A172 (cell line): ENCODE measurements at places on chromosomes 6 and 20. TPM values are rescaled to one million over a fixed set of nuclear protein-coding genes. Genes with fewer than 3 reads are reported as not detected.

DNA sequence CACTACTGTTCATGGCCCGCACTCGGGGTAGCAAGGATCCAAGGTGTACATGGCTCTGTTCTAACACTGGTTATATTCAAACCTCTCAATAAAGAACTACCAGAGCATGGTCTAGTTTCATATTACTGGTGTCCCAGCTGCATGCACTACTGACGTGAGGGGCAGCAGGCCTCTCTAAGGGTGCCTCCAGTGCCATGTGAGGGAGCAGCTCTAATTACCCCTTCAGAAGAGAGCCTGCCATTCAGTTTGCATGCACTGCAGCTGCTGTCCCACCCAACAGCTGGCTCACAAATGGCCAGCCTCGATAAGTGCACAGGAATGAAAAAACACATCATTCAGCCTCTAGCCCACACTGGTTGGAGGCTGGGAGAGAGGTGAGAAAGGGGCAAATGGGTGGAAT lies 85.2 kb downstream of the SMLR1 start:
- DNase-seq = no peak

- no peak for DNase-seq
Observed at GRCh38 chr6:33848484-33848883, 44.7 kb upstream of the MLN start.

- peak; percentile 10 for DNase-seq
Observed at GRCh38 chr6:31737315-31737990, 1.1 kb upstream of the CLIC1 start.

DNA sequence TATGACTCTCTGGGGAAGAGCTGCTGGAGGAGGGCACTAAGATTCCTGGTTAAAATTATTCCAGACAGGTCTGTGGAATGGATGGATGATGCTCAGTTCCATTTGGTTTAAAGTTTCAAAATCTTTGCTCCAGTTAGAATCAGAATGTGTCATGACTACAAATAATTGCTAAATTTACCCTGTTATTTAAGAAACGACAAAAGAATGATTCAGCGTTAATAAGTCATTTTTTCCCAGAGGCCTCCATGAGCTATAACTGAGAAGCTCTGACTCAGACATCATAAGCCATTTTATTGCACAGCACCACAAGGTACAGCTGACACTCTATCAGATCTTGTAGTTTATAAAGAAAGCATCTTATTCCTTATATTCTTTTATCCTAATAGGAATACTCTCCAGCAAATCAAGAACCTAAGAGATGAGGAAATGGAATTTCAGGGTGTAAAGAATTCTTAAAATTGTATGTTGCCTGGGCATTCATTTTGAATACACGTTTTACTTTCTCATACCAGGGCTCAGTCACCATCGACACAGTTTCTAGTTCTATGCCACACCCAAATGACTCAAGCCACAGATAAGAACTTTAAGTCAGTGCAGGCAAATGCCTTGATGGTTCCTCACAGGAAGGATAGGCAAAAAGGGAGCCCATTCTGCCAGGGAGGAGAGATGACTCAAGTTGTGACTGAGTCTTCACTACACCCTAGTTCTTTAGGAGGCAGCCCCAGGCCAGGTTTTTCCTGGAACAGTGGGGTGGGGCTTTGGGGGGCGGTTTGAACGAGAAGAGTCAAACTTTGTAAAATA lies 636.0 kb downstream of the MMUT start:
- DNase-seq = peak; percentile 99

DNA sequence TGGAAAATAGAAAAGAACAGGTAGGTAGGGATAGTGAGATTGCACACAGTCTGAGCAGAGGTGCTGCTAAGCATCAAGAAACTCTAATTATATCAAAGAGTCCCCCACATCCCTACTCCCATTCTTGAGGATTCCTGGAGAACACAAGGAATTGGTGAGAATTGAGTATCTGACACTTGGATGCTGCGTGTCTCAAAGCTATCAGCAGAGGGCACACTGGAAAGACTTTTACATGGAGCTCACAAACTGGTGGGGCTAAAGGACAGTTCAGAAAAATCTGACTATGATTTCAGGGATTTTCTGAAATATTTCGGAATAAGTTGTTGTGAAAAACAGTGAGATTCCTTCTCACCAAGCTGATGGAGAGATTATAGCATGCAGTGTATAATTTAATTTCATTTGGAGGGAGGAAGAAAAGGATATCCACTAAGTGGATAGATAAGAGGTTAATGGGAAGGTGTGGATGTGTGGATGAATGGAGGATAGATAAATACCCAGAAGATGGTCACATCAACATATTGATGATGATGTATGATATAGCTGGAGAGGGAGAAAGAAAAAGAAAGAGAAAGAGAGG lies 215.4 kb upstream of the DEFB112 start:
- DNase-seq = peak; percentile 27

- DNase-seq = no peak
Observed at GRCh38 chr6:128499079-128499731, 21.2 kb downstream of the PTPRK start.

GRCh38 chr6:148934539-148934938 lies 187.7 kb downstream of the UST start:
- no peak for DNase-seq

GRCh38 chr6:46888578-46888977 lies 33.2 kb downstream of the ADGRF5 start:
- DNase-seq = no peak

DNA sequence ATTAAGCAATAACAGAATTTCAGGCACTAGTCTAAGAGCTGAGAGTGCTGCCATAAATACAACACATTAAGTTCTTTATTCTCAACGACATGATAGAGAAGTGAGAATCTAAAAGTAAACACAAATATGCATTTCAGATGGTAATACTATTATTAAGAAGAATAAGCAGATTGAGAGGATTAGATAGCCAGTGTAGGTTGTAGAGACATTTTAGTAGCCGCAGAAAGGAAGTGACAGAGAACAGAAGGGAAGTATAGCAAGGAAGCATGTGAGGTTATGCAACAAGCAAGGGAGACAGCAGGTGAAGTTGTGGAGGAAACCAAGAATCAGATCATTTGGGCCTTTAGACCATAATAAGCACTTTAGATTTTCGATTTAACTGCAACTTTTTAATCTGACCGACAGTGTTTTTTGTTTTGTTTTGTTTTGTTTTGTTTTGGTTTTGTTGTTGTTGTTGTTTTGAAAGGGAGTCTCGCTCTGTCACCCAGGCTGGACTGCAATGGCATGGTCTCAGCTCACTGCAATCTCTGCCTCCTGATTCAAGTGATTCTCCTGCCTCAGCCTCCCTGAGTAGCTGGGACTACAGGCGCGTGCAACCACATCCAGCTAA lies 737.0 kb upstream of the ADGRB3 start:
- no peak for DNase-seq

- DNase-seq = no peak
Observed at GRCh38 chr6:142816031-142816430, 128.9 kb downstream of the HIVEP2 start.

DNA sequence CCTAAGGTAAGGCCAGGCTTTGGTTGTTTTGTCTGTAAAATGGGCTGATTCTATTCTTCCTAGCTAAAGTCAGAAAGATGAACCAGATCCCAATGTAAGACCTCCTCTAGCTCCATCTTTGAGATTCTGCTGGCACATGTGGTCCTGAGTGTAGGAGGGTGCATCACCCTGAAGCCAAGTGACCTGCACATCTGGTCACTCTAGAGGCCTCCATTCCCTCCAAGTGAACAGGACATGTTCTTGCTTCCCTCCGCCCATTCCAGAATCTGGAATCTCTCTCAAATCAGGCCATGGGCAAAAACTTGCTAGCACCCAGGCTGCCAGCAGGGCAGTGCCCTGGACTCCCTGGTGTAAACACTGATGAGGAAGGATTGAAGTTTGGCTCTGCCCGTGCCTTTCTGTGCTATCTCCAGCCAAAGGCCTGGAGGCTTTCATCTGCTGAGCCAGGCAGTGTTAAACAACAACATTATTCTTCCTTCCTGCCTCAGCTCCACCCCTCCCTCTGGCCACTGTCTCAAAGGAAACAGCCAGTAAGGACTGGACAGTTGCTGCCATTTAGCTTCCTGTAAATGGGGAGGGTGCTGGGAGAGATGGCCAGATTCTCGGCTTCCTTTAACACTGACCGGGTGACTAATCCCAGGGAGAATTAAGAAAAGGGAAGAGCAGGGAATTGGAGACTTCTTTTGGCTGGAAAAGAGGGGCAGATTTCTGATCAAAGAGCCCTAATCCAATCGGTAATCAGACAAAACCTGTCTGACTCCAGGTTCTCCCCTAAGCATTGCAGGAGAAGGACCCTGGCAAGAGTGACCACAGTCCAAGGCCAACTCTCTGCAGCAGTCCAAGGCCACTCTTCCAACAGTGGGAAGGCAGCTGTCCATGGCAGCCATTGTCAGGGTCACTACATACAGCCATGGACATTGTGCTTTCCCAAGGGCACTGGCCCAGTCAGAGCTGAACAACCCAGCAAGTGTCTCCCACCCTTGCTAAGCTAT lies 19.5 kb upstream of the ADGRF1 start:
- peak; percentile 36 for DNase-seq

DNA sequence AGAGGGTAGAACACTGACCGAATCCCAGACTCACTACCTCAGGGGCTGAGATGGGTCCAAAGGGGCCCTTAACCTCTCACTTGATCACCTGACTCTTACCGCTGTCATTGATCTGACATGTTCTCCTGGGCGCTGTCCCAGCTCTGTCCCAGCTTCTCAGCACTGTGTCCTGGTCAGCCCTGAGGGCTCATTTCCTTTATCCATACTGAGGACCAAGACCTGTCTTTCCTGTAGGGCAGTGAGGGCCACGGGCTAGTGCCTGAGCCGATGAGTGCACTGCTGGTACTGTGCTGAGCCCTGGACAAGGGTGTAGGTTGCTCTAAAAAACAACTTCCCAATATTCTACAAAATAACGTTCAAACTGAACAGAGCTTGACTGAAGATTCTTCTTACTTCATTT lies 131.5 kb downstream of the MTHFD1L start:
- DNase-seq = no peak

GRCh38 chr20:24870881-24871280 lies 78.2 kb upstream of the CST7 start:
- DNase-seq = no peak

DNA sequence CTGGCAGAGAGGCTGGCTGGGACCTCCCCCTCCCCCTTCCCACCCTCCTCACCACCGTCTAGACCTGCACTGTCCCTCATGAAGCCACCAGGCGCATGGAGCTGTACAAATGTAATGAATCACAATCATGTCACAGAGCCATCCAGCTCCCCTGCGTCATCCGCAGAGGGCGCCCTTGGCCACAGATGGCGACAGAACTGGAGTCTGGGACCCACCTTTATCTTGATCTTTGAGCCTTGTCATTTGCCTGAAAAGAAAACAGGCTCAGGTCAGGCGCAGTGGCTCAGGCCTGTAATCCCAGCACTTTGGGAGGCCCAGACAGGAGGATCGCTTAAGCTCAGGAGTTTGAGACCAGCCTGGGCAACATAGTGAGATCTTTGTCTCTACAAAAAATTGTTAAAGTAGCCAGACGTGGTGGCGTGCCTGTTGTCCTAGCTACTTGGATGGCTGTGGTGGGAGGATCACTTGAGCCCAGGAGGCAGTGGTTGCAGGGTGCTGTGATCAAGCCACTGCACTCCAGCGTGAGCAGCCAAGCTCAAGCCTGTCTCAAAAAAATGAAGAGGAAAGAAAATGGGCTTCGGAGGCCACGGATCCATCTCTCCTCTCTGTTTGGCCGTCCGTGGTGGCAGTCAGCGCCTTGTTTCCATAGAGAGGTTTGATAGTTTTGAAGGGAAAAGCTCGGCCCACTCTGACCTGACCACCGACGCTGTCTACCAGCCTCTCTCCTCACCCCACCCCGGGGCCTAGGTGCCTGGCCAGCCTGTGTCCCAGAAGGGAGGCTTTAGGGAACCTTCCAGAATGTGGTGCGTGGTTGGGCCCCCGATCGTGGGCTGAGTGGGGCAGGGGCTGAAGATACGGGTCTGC lies 6.2 kb downstream of the COL9A3 start:
- peak; percentile 64 for DNase-seq

GRCh38 chr6:53436526-53437303 lies 88.0 kb upstream of the ELOVL5 start:
- no peak for DNase-seq

GRCh38 chr6:41088451-41088850 lies 15.7 kb downstream of the NFYA start:
- no peak for DNase-seq

- no peak for DNase-seq
Observed at GRCh38 chr6:684831-685636, 7.9 kb downstream of the EXOC2 start.

DNA sequence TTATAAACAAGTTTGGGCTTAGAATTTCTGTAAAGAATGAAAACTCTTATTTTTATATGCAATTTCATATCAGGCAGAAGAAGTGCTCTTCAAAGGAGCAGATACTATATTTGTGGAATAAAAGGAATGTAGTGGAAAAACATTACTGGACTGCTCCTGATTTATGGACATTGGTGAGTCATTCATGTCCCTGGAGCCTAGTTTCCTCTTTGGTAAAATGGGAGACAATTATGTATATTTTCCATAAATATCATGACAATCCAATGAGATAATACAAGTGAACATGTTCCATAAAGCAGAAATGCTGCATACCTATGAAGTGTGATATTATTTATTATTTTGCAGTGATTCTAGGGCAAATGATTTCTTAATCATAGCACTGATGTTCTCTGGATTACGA lies 445.8 kb upstream of the CITED2 start:
- DNase-seq = peak; percentile 83

DNA sequence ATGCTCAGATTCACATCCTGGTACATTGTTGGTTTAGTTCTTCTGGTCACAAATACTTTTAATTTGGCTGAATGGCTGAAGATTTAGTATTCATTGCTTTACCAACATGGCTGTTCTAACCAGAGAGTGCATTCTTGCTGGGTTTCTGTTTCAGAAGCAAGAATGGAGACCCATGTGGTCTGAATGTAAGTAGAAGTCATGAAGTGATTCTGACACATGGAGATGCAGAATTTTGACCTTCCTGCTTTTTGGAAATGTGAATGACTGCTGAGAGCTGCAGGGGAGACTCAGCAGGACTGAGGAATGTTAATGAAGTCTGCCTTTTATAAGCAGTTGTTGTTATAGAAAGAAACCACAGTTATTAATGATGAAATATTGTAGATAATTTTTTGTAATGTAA lies 576.1 kb upstream of the MARCKS start:
- DNase-seq = no peak

DNA sequence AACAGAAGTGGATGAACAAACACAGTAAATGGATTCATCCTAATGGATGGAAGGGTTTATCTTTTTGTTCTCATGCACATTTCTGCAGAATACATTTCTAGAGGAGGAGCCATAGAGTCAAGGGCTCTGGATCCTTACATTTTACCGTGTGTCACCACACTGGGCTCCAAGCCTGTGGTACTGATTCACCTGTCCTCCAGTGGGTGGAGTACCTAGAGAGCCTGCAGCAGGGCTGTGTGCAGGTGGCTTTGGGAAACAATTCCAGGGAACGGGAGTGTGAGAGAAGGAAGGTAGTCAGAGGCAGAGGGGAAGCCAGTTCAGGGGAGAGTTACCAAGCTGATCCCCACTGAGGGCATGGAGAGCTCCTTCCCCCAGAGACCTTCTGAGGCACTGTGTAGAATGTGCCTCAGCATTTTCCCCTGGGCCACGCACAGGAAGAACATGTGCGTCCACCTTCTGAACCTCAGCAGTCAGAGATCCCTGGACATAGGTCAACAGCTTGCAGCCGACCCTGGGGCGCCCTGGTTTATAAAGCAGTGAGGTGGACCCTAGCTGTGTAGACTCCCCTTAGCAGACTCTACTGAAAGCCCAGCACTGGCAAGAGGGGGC lies 85.3 kb upstream of the SLC22A23 start:
- DNase-seq = no peak

Gene ULBP3
- total RNA-seq = 2.1 and 3.3 TPM in 2 replicates

Gene RRAGD
- total RNA-seq = 33.5 and 38.3 TPM in 2 replicates

Gene FILIP1
- 0.05 and 0.29 TPM in 2 replicates for total RNA-seq

Gene SIRPD
- not detected in 2 replicates for total RNA-seq

Gene ID1
- 395 and 602 TPM in 2 replicates for total RNA-seq

Gene DPPA5
- total RNA-seq = not detected in 2 replicates

Gene GPX5
- total RNA-seq = not detected in 2 replicates

Gene EPPIN
- total RNA-seq = not detected in 2 replicates

Gene KCNB1
- total RNA-seq = 0.31 and 0.41 TPM in 2 replicates
